ENCODE measurements at places on chromosomes 13 and 19.

- no peak for DNase-seq
Observed at GRCh38 chr13:99985886-99986527, 4.4 kb downstream of the ZIC2 start.

GRCh38 chr19:12833738-12834565 is 427 bp downstream of the RTBDN start:
- DNase-seq: peak; percentile 62

GRCh38 chr13:102277286-102277685 is 124.6 kb downstream of the FGF14 start:
- DNase-seq: no peak

GRCh38 chr19:3725640-3726310 is 17.6 kb downstream of the TJP3 start:
- DNase-seq: no peak

DNA sequence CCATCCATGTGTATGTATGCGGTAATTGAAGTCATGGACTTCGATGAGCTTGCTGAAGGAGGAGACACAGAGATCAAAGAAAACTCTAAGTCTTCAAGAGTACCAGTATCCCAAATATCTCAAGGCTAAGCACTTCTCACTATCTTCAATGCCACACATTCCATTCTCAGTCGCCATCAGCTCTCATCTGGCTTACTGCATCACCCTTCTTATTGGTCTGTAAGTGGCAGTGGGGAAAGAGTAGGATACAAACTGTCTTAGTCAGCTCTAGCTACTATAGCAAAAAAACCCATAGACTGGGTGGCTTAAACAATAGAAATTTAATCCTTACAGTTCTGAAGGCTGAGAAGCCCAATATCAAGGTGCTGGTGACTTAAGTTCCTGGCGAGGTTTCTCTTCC is 218.7 kb downstream of the POSTN start:
- DNase-seq: no peak

DNA sequence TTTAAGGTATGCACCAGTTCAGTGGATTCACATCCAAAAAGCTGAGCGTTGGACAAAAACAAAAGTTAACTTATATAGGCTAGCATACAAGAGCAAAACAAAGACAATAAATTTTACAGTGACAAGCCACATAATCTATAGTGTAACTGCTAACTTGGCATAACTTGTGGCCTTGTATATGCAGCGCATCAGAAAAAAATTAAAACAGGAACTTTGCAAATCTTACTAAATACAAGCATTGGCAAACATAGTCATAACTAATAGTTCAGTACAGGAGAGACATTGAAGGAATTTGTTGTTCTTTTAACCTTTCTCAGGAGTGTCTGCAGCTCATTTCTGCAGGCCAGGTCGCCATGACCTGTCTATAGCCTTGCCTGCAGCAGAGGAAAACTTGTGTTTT is 54.6 kb downstream of the OR10H4 start:
- no peak for DNase-seq

- no peak for DNase-seq
Observed at GRCh38 chr19:1560286-1560882, 7.7 kb downstream of the MEX3D start.

- no peak for DNase-seq
Observed at GRCh38 chr13:96792736-96793403, 201.4 kb downstream of the OXGR1 start.

DNA sequence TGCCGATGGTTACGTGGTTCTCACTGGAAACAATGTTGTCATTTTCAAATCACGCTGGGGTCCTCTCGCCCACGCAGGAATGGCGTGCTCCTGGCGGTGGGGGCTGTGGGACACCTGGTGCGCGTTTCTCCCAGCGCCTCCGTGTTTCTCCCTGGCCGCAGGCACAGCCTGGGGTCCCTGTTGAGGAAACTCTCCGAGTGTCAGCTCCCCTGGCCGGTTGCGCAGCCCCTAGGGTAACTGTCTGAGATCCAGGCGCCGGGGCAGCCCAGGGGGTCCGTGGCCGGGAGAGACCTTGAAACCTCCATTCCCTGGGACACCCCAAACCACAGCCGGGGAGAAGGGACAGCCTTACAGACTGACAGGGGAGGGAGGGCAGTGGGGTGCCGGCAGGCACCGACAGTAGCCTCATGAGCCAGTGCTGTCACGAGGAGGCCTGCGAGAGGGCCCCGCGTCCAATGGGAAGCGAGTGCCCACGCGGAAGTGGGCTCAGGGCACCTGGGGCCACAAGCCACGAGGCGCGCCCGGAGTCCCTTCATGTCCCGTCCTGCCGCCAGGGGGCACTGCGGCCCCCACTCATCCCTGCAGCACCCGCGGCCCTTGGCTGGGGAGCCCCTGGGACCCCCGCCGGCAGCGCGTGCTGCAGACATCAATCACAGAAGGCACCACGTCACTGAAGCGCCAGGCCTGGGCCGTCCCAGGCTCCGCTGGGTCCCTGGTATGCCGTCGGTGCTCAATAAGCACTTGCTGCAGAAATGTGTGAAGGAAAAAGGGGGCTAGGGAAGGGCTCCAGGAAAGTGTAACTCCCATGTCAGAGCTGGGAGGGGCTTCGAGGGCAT is 9.5 kb downstream of the ADAMTSL5 start:
- DNase-seq: no peak

DNA sequence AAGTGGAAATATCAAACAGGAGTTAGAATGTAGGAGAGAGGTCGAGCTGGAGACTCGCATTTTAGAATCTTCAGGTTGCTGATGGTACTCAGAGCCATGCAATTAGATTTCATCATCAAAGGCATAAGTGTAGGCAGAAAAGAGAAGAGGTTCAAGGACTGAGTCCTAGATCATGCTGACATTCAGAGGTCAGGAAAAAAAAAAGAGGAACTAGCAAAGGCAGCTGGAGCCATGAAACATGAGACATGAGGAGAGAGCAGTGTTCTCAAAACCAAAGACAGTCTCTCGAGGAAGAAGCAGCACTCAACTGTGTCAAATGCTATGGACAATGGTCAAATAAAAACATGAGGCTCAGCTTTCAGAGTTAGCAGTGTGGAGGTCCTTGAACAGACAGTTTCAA is 12.4 kb upstream of the TPP2 start:
- DNase-seq: no peak

DNA sequence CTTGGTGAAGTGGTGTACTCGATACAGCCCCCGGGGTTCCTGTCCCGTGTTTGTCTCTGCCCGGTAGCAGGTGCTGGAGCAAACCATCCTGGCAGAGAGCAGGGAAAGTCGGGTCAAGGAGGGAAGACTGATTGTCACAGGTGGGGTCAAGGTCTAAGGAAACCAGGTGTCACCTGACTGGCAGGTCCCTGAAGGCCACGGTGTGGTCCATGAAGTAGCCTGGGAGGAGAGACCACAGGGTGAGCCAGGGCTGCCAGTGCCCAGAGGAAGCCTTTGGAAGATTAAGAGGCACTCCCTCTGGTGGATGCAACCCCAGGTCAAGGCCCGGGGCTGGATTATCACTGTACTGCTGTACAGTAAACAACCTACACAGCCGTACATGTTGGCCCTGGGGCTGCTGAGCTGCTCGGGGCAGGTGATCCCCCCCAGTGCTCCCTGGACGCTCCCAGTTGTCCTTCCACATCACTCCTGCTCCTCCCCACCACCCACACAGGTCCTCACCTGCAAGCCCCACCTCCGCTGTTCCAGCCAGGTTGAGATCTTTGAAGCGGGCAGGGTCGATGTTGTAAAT is 6.0 kb upstream of the CCER2 start:
- no peak for DNase-seq

DNA sequence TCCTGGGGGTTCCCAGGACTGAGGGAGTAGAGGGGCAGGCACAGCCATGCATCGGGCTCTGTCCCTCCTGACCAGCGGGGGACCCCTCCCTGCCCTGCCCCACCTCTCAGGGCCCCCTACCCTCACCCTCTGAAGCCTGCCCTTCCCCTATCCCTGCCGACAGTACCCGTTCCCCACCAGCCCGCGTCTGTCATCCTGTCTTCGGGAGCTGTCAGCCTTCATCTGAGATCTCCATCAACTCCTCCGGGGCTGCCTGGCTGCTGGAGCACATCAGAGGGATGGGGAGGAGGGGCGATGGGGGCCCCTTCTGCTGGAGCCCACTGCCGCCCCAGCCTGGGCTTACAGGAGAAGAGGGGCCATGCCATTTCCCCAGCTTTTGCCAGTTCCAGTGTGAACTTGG is 6.2 kb upstream of the SHD start:
- no peak for DNase-seq

All from DMS79 (cell line).